ENCODE measurements at places on chromosomes 3 and 15.

DNA sequence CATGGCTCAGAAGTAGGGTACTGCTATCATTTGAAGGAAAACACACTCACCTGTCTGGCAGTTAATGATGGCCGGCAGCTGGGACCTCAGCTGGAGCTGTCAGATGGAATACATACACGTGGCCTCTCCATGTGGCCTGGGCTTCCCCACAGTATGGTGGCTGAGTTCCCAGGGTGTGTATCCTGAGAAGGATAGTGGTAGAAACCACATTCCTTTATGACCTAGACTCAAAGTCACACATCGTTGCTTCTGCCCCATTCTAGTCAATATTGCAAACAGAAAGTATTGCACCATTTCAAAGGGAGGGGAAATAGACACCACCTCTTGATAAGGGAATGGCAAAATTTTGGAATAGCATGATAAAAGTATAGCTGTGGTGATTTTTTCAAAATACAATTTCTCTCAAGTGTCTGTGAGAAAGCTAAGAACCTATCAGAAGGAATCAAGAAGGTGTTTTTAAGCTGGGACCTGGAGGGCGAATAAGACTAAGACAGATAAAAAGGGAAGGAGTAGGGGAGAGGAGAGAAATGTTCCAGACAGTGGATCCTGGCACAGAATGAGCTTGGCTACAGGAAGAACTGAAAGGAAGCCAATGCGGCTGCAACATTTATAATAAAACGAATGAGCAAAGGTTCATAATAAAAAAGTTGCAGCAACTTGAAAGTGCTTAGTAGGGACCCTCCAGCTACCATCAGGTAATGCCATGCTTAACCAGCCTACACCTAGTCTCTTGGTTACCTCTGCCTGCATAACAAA lies 40.1 kb upstream of the GALNT15 start:
- DNase-seq = no peak

DNA sequence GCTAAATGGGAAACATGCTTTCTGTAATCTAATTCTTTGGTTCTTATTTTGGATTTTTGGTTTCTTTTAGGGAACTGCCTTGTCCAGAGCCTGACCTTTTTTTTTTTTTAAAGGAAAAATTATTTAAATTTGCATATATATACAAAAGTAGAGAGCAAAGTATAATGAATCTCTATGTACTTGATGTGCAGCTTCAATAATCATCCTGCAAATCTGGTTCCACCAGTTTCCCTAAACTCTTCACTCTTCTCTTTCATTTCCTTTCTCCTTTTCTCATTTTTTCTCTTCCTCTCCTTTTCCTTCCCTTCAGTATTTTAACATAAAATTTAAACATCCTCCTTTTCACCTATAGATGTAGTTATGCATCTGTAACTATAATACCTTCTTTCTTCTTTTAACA lies 82.5 kb downstream of the USP13 start:
- no peak for DNase-seq

- DNase-seq = no peak
Observed at GRCh38 chr15:51067510-51067909, 27.2 kb downstream of the TNFAIP8L3 start.

DNA sequence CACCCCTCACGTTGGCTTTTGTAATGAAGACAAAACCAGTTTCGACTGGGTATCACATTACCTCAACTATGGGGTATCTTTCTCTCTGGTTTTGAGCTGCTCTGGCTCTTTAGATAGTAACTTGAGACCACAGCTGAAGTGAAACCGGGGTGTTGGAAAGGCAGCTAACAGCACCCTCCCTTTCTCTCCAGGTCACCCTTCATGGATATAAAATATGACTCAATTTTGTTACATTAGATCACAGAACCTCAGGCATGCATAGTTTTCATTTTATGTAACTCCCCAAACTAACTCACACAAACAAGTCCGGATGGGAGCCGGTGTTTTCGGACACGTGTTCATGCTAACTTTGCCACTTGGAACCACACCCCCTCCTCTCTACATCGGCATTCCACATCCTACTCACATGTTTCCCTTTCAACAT lies 90.7 kb downstream of the NR2F2 start:
- no peak for DNase-seq

- DNase-seq = no peak
Observed at GRCh38 chr3:151084893-151085226, 604 bp upstream of the MED12L start.

GRCh38 chr15:68045289-68046265 lies 8.5 kb upstream of the PIAS1 start:
- no peak for DNase-seq

DNA sequence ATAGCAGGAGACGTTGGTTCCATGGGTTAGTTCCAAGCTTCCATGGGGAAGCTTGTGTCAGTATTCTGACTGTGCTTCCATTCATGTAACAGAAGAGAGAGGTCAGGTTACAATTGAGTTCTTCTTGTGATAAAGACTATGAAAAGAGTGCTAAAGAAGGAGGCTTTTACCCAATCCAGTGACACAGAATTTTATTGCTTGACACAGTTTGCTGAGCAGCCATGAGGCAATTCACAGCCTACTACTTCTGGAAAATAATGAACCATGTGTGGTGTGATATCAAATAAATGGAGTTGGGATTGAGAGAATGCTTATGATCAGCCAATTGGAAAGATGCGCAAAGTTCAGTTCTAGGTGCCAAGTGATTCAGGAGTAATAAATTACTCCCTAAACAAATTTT lies 233.4 kb downstream of the LSAMP start:
- DNase-seq = no peak

DNA sequence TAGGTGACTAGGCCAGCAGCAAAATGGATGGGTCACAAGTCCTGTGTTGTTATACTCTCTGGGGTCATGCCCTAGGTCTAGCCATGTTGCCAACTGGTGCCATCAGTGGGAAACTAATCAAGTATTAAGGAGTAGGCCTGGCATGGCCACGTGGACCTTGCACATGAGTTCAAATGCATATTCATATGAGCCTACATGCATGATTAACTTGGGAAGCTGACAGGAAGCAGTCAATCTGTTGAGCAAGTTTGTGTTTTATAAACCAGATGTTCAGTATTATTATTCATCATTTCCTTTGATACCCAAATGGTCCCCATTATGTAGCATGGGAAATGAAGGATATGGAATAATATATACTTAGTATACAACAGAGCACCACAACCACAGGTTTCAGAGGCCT lies 95.0 kb downstream of the LRTM1 start:
- DNase-seq = no peak

DNA sequence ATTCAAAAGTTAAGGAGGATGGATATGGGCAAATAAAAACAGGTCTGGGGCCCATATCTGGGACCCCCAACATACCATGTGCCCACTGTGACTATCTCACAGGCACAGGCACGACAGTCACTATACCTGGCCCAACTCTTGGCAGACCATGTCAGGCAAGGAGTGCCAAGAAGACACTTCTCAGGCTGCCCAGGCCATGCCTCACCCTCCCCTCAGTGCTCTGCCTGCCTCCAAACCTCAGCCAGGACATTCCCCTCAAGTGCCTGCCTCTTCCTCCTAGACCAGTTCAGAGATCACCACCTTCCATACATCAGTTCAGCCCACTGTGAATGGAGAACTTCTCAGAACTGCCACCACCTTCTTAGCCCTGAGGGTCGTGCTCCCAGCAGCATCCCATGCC lies 4.4 kb upstream of the SEMA7A start:
- DNase-seq = no peak

DNA sequence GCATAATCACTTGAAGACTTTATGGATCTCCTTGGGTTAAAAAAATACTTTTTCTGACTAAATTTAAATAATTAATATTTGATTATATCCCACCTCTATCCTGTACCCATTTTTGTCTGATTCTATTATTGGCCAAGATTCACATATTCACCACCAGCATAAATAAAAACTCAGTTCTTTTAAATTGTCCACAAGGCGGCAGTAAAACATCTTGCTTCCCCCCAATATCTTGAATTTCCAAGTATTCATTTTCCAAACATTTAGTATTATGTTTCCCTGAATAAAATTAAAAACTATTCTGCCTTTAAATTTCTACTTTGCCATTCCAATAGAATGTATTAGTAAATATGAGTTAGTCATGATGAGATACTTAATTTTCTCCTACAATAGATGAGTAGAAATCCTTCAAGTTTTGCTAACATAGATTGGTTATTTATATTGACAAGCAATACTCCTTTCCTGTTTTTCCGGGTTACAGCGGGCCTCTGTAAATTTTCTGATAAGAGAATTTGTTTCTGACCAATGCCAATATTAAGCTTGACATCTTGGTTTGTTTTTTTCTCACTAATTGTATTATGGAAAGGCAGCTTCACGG lies 218.7 kb upstream of the MDFIC2 start:
- no peak for DNase-seq

GRCh38 chr3:44954962-44955361 lies 21.0 kb downstream of the ZDHHC3 start:
- no peak for DNase-seq

DNA sequence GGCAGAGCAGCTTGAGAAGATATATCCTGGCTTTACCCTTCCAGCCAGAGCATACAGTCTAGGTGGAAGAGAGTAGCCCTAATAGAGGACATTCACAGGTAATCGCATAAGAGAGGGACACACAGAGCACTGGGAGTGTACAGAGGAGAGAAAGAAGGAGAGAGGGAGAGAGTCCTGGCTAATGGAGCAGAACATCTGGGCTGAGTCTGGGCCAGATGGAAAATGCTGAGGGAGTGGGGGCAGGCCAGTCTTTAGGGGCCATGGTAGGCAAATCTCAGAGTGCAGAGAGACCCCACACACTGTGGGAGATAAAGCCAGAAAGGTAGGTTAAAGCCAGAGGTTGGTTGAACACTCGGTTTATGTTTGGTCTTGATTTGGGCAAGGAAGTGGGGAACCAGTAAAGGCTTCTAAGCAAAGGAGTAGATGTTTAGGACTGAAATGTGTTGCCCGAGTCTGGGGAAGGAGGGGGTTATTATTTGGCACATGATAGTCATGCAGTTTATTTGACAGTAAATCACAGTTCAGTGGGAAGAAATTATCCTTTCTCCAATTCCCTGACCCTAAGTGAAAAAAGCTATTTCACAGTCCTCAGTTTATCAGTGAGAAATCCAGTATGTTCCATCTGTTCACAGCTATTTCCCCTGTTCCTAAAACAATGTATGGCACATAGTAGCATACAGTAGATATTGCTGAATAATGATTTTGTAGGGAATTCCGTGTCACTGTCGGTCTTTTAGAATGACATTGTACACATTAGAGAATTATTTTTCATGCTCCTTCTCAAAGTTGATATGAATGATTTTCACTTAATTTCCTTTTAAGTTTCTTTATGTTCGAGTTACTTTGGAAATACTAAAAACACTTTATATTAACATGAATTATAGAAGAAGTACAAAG lies 45.7 kb downstream of the PDHB start:
- no peak for DNase-seq

- peak; percentile 21 for DNase-seq
Observed at GRCh38 chr3:112629425-112629824, 11.5 kb downstream of the CCDC80 start.

- DNase-seq = no peak
Observed at GRCh38 chr3:134189849-134190248, 60.8 kb downstream of the RYK start.

DNA sequence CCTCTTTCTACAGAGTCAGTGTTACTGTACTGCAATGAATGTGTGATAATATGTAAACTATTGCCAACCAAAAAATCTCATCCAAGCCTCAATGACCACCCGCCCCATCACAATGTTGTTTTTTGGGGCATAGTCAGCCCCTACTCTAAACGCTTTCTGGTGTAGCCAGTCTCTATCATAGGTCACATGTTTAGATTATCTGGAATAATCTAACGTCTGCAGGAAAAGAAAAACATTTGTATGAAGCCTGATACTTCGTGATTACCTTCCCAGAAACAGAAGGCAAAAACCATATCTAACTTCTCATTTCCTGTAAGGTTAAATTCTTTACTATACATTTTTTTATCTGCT lies 1331.8 kb upstream of the GBE1 start:
- DNase-seq = no peak

GRCh38 chr3:162029736-162030135 lies 533.1 kb downstream of the OTOL1 start:
- no peak for DNase-seq
